Natural killer cell (primary cell): ENCODE measurements at places on chromosomes 5 and 9. TPM values are rescaled to one million over a fixed set of nuclear protein-coding genes. Genes with fewer than 3 reads are reported as not detected.

- H3K4me1 ChIP-seq = no peaks in the 10 kb centered on the region
- peaks cover 2% of the 10 kb centered on the region for H3K36me3 ChIP-seq
- no peaks in the 10 kb centered on the region for H3K27me3 ChIP-seq
Observed at GRCh38 chr5:67106626-67107342, 89.8 kb downstream of the CD180 start.

DNA sequence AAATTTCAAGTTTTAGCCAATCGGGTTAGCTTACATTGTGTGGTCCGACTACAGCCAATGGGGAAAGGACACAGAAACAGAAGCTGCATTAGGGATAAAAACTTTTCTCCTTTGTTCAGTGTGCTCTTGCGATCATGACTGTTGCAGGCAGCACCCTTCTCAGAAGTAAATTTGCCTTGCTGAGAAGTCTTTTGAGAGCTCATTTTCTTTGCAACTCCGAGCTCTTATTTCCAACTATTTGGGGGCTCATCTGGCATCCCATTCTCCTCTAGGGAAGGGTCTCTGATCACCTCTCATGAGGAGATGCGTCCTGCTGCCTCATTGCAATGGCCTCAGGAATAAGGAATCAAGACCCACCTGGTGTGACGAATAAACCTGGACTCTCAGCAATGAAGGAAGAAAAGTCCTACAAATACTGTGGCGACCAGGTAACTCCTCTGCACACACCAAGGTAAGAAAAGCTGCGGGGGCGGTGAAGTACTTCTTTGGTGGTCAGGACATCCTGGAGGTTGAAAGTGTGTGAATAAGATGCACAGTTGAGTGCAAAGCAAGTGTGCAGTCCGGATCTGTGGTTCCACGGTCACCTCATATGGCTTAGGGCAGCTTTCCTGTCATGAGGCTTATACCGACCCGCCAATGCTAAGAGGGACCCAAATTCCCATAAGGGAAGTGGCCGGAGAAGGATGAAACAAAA is 20.4 kb downstream of the CNOT8 start:
- H3K27me3 ChIP-seq = no peaks in the 10 kb centered on the region
- no peak overlapping the region for H3K4me3 ChIP-seq
- H3K4me1 ChIP-seq = no peaks in the 10 kb centered on the region
- no peak for DNase-seq
- H3K27ac ChIP-seq = no peak overlapping the region

DNA sequence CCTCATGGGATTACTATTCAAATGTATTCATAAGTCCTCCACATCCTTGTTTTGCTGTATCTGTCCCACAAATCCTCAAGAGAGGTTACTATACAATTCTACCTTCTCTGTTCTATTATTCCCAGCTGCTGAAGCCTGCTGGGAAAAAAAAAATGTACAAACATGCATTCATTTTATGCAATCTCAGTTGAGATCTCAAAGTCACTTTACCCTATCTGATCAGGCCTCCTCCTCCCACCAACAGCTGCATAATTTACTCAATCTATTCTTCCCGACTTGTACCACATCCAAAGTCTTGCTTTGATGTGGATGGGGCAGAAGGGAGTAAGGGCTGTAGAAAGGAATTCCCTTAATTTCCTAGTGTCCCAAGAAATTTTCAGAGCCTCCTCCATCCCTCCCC is 28.6 kb downstream of the PSIP1 start:
- no peak overlapping the region for H3K27ac ChIP-seq
- no peaks in the 10 kb centered on the region for H3K4me1 ChIP-seq
- H3K4me3 ChIP-seq = no peak overlapping the region
- no peak for DNase-seq

DNA sequence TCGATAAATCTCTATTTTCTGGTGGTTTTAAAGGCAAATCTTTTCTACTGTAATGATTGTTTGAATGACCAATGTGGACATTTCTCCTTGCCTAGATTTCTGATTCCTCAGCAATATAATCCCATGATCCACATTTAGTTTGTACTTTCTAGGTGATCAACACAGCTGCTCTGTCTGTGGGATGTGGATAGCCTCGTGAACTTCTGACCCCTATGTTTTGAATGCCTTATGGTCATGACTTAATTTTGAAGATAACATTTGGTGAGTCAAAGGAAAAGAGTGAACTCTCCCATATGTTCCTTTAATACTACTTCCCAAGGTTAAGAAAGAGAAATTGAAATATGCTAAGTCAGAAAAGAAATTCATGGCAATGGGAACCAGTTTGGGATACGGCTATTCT is 147.5 kb downstream of the CAVIN4 start:
- DNase-seq = no peak
- no peaks in the 10 kb centered on the region for H3K36me3 ChIP-seq
- H3K27ac ChIP-seq = no peak overlapping the region
- H3K27me3 ChIP-seq = no peaks in the 10 kb centered on the region
- H3K4me1 ChIP-seq = no peaks in the 10 kb centered on the region

OR1N1 gene
- total RNA-seq = not detected

NDUFAF2 gene
- total RNA-seq = 7.6 TPM

SH3TC2 gene
- 0.58 TPM for total RNA-seq

GRIN1 gene
- not detected for total RNA-seq

BRINP1 gene
- total RNA-seq = not detected
